Globus pallidus (tissue), 1 donor: ENCODE measurements at places on chromosomes 6 and 20.

DNA sequence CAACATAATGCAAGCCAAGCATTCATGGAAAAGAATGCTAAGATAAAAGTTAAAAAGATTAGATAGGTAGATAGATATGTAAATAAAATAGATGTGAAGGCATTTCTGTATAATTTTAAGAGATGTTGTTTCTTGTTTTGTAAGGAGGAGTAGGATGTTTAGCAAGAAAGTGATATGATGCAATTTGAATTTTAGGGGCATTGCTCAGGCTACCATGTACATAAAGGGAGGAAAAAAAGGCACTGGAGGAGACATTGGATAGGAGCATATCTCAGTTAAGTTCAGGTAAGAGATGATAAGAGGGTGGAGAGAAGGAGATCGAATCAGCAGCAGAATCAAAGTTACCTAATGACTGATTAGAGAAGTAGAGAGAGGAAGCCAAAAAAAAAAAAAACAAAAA is 194.7 kb downstream of the TENT5A start:
- DNase-seq: no peak

DNA sequence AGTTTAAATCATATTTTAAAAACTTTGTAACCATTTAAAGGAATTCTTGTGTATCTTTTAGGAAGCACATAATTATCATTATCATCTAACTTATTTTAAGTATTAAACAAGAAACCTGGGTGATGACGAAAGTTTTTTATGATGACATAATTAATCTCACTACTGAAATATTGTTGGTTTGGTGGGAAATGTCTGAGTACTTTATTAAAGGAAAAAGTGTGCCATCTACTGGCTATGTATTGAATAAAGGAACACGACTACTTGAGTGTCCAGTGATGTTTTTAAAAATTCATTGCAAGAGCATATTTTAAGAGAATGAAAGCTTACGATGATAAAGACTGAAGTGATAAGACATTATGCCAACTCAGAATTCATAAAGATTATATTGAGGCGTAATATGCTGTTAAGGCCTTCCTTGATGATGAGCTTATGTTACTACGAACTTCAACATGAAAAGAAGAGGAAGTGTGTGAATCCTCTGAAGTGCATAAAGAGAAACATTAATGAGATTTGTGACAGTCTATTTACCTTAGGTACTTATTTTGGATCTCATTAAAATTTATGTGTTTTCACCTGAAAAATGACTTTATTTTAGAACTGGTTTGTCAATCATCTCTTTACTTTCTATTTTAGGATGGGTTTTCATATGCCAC is 12.0 kb upstream of the TRMT11 start:
- DNase-seq: peak; percentile 71

DNA sequence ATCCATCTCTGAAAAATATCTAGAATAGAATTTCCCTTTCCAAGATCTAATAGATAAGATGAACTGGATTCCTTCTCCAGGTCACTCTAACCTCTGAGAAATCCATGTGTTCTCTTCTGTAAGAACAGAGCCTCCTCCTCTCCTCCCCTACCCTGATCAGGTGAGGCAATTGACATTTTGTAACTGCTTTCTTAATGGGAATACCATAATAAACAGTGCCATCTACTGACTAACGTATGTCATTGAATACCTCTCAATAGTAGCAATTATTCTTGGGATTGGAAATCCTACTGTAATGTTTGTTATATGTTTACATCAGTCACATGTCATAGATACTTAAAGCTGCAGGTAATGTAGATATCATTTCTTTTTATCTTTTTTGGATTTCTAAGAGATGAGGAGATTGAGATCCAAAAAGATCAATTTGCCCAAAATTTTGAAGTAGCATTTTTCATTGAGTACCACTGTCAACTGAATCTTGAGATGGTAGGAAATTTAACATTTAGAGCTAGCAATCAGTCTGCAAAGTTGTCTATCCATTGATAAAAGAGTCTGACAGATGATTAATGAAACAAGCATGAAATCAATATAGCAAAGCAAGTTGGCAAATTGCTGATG is 365.8 kb upstream of the HSF2 start:
- peak; percentile 33 for DNase-seq

DNA sequence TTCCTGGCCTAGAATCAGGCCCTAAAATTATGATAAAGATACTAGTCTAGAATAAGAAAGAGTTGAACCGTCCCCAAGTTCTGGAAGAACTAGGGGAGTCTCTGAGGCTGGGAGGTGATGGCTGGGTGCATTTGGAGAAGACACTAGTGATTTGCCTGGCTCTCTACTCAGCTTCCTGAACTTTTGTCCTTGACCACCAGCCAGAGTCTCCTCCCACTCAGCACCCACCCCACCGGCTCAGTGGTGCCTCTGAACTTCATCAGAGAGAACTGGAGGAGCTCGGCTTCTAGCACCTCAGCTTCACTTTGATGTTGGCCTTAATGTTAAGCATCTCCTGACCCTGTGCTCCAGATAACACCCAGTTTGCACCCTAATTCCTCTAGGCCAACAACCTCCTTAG is 73.0 kb downstream of the PERP start:
- DNase-seq: no peak

- DNase-seq: no peak
Observed at GRCh38 chr20:17403461-17403860, 127.7 kb downstream of the BFSP1 start.

DNA sequence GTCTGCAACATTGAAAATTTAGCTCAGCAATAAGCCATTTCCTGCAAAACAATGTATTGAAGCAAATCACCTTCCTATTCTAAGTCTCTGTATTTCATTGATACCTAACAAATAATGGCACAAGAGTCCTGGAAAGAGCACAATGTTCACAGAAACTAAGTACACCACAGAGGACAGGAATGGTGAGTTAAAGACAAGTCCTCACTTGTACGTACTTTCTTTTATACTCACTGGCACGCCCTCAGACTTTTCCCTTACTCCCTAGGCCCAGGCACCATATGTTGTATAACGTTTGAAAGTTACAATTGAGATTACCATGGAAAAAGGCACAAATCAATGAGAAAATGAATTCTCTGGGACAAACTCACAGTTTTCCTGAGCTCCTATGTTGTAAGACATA is 683.0 kb upstream of the MANEA start:
- DNase-seq: no peak

DNA sequence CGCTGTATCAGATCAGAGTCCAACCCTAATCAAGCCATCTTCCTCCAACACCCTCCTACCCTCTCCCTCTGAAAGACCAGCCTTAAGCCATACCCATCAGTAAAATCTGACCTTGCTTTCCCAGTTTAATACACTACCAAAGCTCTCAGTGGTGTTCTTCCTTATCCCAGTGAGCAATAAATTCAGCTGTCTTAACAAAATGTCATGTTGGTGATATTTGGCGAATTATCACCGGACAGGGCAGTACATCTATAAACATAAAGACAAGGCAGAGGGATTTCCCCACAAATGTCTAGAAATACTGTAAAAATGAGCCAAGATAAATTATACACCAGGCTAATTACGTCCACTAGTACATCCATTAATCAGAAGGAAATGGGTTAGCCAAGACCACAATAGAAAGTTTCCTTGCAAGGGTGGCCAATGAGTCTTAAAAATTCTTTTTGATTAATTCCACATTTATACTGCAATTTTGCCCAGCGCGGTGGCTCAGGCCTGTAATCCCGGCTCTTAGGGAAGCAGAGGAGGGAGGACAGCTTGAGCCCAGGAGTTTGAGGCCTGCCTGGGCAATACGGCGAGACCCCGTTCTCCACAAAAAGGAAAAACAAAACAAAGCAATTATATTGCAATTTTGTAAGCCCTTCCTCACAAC is 905 bp downstream of the RARS2 start:
- no peak for DNase-seq

DNA sequence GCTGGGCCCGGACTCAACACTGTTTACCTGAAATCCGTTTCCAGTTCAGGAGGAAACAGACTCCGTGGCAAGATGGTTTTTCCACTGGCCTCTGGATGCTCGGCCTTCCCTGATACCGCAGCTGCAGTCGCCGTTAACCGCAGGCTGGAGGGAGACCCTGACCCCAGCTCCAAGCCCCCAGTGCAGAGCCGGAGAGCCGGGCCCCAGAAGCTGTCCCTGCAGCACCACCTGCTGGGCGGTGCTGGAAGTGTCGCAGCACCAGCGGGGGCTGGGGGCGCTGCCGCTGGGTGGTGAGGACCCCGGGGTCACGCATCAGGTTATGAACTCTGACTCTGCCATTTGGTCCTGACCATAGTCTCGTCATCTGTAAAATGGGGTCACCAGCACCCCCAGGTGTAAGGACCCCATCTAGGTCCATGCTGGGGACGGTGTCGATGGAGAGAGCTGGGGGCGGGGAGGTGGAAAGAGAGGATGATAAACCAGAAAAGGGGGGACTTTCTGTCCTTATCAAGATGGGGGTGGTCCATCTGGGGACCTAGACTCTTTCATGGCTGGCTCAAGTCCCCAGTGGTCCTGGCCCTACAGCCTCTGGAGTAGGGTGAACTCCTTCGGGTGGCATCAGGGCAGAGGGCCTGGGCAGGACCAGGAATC is 20.8 kb upstream of the CHRNA4 start:
- no peak for DNase-seq

- no peak for DNase-seq
Observed at GRCh38 chr6:16727996-16728395, 33.3 kb downstream of the ATXN1 start.

DNA sequence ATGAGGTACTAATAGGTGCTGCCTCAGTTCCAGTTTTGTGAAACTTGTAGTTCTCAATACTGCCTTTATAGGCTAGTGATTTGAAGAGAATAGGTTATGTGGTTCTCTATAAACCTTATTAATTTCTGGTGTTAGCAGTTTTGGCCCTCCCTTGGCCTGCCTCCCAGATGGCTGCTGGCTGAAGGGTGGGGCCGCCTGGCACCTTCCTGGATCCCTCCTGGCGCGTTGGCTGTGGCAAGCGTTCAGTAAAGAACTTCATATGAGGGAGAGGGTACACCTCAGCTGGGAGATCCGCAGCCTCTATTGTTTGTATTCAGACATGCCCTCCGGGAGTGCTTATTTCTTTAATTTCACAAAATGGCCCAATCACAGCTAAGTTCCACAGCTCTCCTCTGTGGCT is 51.9 kb downstream of the FAM120B start:
- DNase-seq: no peak

GRCh38 chr6:70738028-70738427 is 70.3 kb downstream of the SMAP1 start:
- DNase-seq: no peak

- DNase-seq: no peak
Observed at GRCh38 chr6:157216570-157216969, 106.7 kb downstream of the TMEM242 start.

DNA sequence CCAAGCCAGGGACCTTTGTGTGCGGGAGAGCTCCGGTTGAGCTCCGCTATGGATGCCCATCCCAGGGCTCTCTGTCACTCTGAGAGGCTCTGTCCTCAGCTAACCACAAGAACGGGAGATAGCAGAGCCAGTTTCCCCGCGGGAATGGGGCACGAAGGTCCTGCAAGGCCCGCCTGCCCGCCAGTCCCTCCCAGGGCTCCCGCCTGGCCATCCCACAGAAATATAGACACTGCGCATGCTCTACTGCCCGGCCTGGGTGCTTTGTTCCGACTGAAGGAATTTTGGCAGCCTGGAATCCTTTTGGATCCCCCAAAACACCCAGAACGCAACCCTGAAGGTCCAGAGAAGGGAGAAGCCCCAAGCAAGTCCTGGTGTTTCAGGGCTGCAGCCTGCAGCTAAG is 8.6 kb upstream of the DEFB110 start:
- DNase-seq: no peak

GRCh38 chr6:27290065-27290849 is 21.8 kb downstream of the POM121L2 start:
- DNase-seq: no peak

DNA sequence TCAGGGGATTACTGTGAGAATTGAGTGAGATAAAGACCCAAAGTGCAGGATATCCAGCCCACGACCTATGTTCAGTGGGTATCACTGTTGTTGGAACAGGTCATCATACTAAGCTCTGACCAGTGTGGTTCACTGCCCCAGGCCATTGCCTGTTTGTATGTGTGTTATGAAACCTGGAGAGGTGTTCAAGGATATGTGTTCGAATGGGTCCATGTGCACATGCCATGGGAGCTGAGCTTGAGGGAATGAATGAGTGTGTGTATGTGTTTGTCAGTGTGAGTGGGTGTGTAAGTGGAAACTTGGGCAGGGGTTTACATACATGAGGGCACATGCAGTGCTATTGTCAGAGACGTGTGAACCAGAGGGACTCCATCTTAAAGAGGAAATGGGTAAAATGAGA is 17.7 kb upstream of the AHCY start:
- DNase-seq: no peak

DNA sequence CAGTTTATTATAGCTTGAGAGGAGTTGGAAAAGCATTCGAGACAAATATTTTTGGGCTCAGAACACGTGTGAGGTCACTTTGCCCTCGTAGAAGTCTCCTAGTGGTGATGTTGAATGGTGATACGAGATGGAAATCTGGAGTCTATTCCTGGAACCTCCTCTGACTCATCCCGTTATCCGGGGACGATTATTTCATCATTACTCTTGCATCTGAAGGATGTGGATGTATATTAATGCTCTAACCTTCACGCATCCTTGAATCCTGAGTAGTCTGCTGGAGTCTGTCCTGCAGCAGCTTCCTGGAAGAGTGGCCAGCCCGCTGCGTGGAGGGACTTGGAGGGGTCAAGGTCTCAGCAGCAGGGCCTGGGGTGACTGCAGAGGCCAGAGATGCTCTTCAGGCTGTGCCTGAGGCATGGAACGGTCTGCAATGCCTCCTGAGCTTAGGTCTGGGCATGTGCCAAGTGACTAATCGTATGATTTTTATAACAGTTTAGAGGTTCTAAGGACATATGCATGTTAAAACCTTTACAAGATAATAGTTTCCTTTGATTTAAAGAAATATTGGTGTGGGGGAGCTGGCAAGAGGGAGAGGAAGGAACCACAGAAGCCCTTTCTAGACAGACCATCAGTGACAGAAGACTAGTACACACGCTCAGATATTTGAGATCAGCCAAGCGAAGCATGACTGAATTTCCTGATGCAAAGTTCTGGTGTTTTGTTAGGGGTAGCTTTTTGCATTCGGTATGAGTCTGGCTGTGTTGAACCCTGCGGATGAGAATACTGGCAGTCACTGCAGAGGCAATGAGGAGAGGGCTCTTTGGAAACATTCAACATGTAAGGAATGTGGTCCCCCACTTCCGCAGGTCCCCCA is 400.2 kb downstream of the QKI start:
- DNase-seq: no peak

DNA sequence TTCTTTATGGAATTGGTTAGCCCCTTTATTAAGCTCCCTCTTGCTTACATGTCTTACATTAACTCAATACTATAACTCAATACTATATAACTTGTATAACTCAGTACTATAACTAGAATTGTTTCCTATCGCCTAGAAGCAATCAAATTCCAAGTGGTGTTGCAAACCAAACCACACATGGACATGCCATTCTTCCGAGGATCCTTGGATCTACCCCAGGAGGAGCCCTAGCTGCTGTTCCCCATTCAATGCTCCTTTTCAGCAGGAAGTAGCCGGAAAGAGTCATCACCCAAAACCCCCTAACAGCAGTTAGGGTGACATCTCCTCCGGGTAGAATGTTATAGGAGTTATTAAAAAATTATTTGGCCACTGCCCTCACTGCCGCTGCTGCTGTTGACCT is 40.5 kb downstream of the PLN start:
- DNase-seq: no peak
